Right ventricle myocardium inferior (tissue), 1 donor: ENCODE measurements at places on chromosomes 6 and 20. TPM values are rescaled to one million over a fixed set of nuclear protein-coding genes. Genes with fewer than 3 reads are reported as not detected.

C20orf141 gene
- total RNA-seq, result not detected

MMP24 gene
- total RNA-seq, result 0.35 TPM

RSPH3 gene
- total RNA-seq, result 10.6 TPM

TINAG gene
- total RNA-seq, result not detected

JAG1 gene
- 24.4 TPM for total RNA-seq

HCRTR2 gene
- not detected for total RNA-seq

TMEM170B gene
- 4.8 TPM for total RNA-seq

TRIM26 gene
- 20.6 TPM for total RNA-seq

BHLHE23 gene
- total RNA-seq, result not detected

CST5 gene
- not detected for total RNA-seq

DNA sequence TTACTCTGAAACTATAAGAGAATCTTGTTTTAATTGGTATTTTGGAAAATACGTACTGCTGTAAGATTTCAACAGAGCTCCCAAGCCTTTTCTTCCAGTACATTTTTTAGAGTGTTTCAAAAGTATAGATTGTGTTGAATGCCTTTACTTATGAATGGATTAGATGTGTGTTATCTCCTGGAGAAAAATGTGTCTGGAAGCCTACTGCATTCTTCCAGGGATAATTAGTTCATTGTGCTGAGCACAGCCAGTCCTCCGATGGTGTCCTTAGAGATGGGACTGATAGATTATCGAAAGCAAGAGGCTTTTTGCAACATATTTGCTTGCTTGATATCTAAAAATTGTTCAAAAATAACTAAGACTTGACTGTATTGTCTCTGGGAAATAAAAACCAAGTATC lies 114.2 kb downstream of the PLEKHG1 start:
- no peak for DNase-seq

DNA sequence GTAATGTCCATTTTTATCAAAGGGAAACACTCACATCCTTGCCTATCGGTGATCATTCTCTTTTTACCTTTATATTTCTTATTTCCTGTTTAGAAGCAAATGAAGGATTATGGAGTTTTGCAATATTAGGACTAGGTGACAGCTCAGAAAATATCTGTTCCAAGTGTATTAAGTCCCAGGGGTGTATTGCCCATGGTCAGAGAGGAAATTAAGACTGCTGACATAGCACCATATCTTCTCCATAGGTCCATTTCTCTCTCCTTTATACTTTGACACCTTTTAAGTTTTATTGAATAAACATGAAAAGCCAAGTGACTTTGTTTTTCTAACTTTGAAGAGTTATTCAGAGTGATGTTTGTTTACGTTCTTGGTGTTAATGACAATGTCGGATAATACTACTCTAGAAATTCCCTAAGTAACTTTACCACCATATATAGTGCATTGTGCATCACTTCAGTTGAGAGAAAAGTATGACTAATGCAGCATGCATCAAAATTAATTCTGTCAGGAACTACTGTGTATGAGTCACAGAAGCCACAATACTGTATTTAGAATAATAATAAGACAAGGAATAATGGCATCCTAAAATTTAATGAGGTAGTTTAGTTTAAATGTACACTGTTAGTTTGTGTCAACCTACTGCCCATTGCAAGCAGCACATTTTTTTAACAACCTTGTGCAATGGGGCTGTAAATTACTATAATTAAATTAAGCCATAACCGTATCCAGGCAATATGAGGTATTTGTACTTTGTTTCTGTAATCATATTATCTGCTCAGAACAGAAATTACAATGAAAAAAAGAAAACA lies 474.4 kb upstream of the RNF217 start:
- DNase-seq, result no peak

DNA sequence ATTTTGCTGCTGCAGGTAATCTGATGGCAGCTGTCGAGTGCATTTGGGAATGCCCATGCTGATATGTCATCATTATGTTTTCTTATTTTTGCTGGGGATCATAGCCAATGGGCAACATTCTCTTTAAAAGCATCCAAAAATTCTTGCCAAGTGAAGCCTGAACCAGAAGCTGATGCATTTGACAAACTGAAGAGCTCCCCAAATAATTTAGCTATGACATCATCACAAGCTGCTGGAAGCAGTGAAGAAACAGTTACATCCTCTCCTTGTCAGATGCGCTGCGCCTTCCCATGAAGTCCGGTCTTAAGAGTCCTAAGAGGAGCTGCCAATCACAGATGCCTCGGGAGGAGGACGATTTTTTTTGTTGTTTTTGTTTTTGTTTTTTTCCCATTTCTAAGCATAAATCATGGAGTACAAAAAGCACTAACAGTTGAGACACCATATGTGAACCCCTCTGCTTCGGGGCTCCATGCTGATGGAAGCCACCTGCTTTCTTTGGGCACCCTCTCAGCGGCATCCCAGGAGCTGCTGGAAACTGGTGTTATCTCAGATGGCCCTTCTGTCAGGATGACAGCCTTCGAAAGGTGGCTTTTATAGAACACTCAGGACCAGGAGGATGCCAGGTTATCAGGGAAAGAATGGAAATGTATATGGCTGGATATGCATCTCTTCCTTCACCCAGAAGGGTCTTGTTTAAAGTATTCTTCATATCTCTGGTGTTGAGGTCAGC lies 56.1 kb upstream of the FOXQ1 start:
- no peak for DNase-seq

GRCh38 chr6:106530502-106530901 lies 98.8 kb downstream of the RTN4IP1 start:
- no peak for DNase-seq

- DNase-seq, result no peak
These were observed 31.4 kb downstream of the FYN start for GRCh38 chr6:111841822-111842221.

DNA sequence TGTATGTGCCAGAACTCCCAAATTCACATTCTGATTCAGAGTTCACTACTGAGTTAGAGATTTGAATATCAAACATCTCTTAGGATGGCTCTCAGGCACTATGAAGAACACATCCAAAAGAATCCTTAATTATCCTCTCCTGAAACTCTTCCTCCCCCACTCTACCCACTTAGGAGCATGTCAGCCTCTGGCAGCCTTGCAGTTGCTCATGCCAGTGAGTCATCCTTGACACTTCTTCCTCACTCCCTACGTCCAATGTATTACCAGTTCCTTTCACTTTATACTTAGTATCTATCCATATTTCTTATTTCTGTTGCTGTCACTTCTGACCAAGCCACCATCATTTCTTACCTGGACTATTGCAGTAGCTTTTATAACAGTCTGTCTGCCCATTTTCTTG lies 192.0 kb upstream of the IMPG1 start:
- DNase-seq, result no peak

DNA sequence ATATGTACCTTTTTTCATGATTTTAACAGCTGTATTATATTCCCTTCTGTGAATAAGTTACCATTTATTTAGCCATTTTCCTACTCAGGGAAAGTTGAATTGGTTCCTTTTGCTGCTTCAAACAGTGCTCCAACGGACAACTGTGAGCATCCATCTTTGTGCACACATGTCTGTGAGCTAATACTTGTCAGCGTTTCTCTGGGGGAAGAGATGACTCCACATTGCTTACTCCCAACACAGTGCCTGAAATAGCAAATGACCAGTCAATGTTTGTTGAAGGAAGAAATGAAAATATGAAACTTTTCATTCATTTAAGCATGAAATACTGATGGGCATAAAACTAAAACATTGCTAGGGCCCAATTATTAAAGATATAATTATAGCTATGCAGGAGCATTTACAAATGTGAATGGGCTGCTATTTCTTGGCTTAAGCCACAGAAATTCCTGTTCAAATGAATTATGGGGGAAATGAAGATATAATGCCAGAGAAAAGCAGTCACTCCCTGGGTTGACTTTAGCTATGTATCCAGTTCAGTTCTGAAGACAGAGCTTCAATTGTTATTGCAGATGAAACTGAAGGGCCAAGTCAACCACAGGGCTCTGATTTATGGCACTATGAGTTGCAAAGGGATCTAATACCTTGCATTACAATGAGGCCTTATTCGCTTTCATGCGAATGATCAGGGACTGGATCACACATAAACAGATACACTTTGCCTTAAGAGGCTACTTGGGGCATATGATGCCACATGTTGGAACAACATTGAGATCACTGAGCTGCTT lies 47.4 kb upstream of the FOXC1 start:
- DNase-seq, result no peak

DNA sequence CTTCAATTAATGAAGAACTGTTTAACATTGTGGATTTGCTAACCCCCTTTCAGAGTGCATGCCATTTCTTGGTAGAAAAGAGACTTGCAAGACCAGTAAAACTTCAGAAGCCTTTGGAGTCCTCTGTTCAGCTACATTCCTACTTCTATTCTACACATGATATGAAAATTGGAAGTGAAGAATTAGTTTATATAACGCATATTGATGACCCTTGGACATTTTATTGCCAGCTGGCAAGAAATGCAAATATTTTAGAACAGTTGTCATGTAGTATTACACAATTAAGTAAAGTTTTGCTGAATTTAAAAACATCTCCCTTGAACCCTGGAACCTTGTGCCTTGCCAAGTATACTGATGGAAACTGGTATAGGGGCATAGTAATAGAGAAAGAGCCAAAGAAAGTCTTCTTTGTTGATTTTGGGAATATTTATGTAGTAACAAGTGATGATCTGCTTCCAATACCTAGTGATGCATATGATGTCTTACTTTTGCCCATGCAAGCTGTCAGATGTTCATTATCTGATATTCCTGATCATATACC lies 3.3 kb downstream of the TDRD6 start:
- no peak for DNase-seq

DNA sequence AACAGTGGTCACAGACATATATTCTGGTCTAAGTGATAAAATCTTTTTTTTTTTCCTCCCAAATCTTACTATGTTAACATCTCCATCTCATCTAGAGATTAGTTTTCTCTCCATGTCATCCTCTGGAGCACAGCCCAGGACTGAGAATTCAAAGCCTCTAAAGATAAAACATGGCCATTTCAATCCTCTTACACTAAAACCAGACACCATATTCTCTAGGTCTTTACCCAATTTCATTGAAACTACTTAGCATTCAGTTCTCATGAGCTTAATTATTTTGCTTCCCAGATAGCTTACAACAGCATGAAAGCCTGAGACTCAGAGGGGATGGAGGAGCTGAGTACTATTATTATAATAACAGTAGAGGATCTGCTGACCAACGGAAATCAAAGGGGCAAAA lies 92.7 kb downstream of the FARS2 start:
- DNase-seq, result no peak

DNA sequence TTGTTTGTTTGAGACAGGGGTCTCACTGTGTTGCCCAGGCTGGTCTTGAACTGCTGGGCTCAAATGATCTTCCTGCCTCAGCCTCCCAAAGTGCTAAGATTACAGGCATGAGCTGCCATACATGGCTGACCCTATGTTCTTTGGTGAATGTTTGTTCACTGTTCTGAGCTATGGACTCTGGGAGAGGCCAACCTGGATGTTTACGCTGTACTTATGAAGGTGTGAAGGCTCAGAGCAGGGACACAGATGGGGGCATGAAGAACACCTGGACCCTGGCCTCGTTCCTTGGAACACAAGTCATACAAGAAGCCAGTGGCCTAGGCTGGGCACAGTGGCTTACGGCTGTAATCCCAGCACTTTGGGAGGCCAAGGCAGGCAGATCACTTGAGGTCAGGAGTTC lies 21.1 kb upstream of the CD24 start:
- no peak for DNase-seq

DNA sequence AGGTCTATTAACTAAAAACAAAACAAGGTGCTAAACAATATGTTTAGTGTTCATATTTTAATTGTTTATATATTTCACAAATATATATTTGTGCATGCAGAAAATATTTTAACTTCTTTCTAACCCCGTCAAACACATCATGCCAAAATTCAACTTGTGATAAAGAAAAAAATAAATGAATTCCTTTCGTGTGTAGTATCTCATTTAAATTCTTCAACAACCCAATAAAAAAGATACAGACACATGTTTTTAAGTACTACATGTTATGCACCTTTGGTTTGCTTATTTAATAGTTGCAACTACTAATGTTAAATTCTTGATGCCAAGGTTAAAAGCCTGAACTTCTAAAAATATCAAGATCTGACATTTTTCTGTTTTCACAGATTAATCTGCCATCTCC lies 252.4 kb downstream of the ESR1 start:
- DNase-seq, result no peak

DNA sequence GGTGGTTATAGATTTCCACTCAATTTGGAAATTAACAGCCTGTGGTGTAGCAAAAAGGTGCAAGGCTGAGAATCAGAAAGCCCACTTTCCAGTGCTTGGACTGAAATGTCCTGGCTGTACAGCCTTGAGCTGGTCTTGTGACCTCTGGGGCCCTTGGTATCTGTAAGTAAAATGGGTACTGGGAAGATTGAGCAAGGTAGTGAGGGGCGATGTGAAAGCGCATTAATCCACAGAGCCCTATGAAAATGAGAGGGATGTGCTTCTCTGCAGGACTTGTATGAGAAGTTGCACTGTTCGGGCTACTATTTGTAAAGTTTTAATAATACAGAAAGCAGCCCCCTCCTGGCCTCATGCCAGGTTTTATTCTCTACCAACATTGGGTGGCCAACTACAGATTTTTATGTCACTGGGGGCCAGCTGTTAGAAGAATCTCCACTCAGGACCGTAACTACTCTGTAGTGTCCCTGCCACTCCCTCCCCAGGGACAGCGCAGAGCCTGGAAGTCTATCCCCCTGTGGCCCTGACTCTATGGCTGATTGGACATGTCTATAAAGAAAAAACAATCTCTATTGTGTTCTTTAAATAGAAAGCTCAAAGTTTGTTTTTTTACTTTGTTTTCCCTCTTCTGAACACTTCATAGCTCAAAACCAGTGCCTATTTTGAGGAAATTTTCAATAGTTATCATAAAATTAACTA lies 254.7 kb upstream of the TAB2 start:
- DNase-seq, result no peak

GRCh38 chr20:50992733-50993457 lies 30.0 kb downstream of the KCNG1 start:
- no peak for DNase-seq

GRCh38 chr6:72419966-72420365 lies 201.9 kb upstream of the KCNQ5 start:
- no peak for DNase-seq

GRCh38 chr20:25271486-25272222 lies 23.8 kb downstream of the PYGB start:
- DNase-seq, result peak; percentile 41

DNA sequence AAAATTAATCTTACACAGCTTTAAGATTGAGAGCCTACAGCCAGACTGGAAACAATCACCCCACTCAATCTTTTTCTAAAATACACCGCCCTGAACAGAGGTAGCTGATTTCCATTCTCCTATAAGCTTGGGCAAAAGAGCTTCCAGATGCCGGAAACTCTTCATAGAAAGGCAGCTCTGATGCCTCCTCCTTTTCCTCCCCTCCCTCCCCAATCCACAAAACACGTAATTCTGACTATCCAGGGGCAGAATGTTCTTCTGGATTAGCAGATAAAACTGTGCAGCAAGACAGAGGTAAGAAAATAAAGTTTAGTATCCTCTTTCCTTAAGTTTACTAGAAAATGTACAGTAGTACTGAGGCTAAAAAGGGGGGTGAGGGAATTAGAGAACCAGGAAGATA lies 15.8 kb downstream of the ADNP start:
- no peak for DNase-seq
